Kasumi-1 (cell line): ENCODE measurements at places on chromosomes 11 and 22.

DNA sequence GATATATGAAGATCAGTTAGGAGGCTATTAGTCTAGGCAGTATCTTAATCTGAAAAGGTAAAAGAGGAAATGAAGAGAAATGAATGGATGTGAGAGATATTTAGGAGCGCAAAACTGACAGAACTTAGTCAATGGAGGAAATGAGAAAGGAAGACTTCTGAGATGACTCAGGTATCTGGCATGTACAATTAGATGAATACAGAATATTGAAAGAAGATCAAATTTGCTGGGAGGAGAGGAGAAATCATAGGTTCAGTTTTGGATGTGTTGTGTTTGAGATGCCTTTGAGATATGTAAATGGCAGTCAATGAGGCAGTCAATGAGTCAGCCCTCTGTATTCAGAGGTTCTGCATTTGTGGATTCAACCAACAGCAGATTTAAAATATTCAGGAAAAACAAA, 42.9 kb upstream of the GAB2 start:
- DNase-seq, result no peak

DNA sequence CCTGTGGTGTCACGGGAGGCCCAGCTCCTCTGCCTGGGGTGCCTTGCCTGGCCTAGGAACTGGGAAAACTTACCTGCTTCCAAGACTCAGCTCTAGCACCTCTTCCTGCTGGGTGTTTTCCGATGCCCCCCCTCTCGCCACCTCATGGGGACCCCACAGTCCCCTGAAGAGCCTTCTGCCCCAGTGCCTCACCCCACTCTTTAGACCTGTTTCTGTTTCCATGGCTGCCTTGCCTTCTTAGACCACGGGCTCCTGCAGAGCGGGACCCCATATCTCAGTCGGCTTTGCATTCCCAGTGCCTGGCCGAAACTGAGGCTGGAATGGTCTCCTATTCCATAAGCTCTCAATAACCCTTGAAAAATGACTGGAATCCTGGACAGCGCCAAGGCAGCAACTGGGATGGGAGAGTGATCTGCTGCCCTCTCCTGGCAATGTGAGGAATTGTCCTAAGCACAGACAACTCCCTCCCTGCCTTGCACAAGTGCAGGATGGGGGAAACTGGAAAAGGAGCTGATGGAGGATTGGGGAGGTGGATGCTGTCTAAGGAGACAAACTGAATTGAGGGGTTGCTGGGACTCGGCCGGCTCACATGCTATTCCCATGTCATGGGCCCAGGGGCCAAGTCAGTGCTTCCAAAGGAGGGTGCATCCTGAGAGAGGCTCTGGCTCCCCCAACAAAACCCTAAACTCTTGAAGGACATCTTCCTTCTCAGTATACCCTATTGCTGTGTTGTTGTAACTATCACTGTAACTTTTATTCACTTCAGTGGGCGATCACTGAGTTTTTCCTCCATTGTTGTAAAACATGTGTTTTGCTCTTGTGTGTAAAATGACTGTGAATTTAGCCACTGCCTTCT, 26.6 kb upstream of the IL17RA start:
- peak; percentile 55 for DNase-seq

DNA sequence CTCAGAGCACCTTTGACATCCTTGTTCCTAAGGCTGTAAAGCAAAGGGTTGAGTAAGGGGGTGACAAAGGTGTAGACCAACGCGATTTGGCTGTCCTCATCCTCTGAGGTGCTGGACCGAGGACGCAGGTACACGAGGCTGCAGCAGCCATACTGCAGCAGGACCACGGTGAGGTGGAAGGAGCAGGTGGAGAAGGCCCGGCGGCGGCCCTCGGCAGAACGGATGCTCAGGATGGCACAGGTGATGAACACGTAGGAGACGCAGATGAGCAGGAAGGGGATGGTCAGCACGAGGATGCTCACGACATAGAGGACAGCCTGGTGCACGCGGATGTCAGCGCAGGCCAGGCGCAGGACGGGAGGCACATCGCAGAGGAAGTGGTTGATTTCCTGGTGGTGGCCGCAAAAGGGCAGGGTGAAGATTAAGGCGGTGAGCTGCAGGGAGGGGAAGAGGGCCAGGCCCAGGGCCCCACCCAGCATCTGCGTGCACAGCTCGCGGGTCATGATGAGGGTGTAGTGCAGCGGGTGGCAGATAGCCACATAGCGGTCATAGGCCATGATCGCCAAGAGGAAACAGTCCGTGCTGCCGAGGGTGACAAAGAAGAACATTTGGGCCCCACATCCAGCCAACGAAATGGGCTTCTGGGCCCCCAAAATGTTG, 632 bp downstream of the OR10Q1 start:
- DNase-seq, result peak; percentile 45

DNA sequence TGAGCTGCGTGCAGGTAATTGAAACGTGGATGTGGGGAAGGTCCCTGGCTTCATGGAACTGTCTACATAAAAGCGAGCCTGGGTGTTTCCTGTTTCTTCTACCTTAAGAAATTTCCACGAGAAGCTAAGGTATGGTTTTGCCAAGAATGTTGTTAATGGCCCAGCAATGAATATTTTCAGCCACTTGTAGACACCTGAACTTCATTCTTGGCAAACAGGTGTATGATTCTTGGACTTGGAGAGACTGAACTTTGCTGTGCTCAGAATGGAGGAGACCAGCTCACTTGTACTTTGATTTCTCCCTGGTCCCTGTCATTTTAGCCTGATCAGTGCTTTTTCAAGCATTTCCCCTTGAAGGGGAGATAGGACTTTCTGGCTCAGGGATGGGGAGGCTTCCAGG, 20.8 kb downstream of the LRP5 start:
- DNase-seq, result no peak

DNA sequence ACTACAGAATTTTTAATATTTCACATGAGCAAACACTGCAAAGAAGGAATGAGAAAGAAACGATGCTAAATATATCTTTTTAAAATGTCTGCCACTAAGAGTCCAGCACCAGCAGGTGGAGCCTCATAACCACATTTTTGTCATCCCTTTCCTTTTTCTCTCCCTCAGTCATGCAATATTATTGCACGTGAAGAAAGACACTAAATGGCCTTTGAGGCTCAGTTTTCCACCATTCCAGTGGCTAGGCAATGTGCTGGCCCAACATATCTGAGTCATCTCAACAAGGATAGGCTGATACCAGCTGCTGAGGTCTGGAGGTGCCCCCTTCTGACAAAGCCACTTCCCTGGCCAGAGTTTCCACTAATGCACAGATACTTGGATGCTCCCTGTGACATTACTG, 1.8 kb downstream of the ALKBH8 start:
- peak; percentile 70 for DNase-seq

DNA sequence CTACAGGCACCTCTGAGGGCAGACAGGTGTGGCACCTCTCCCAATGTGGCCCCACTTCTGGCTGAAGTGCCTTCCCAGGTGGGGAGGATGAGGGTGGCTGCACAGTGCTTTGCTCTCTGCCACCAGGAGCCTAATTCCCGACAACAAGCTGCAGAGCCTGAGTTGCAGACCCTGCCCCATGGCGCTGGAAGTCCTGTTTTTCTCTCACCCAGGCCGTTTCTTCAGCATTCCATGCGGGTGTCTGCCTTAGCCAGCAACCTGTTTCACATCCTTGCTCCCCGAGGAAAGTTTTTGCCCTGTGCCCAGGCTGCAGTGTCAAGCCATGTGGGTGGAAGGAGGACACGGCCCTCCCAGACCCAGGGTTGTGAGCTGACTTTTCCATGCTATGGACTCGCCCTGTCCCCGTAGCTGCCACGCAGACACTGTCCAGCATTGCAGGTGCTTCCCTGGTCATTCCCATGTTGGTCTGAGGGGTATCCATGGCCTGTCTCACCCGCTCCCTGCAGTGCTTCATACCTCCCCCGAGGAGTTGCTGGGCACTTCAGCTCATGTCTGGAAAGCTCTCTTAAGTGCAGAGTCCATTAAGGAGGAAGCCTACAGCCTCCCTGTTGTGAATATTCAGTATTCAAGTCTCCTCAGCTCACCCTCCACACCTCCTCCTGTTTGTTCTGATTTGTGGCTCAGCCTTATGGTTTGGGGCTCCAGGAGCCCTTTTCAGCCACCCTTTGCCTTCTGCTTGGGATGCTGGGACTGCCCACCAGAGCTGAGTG, 2.9 kb downstream of the DAGLA start:
- DNase-seq, result no peak

GRCh38 chr11:126653040-126653439, 297.6 kb downstream of the ST3GAL4 start:
- no peak for DNase-seq

DNA sequence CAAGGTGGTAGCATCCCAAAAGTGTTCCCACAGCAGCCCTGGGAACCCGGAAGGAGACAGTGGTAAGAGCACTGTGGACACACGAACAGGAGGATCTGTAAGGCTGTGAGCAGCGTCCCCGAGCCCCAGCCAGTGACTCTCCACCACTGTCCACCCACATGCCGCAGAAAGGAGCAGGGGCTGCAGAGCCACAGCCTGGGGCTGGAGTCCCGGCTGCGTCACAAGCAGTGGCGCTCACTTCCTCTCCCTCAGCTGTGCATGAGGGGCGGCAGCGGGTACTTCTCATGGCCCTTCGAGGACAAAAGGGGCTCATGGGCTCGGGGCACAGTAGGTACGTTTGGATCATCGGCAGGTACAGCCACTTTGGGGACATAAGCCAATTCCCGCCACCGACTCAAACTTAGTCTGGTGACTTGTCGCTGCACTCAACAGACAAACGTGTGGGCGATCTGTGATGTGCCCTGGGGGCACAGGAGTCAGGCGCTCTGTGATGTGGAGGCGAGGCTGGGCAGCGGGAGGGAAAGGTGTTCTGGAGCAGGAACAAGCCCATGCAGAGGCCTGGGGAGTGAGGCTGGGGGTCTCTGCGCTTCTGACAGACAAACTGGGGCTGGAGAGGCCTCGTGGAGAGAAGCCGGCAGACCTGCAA, 68.5 kb downstream of the SCUBE1 start:
- no peak for DNase-seq

DNA sequence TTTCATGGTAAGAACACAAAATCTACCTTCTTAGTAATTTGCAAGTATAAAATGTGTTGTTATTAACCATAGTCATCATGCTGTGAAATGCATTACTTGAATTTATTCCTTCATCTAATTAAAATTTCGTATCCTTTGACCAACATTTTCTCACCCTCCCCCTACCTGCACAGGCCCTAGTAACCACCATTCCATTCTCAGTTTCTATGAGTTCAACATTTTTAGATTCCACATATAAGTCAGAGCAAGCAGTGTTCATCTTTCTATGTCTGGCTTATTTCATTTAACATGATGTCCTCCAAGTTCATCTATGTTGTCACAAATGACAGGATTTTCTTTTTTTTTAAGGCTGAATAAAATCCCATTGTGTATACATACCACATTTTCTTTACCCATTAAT, 43.5 kb upstream of the CCDC179 start:
- no peak for DNase-seq

GRCh38 chr11:75262961-75263852, 22.6 kb downstream of the TPBGL start:
- DNase-seq, result no peak

DNA sequence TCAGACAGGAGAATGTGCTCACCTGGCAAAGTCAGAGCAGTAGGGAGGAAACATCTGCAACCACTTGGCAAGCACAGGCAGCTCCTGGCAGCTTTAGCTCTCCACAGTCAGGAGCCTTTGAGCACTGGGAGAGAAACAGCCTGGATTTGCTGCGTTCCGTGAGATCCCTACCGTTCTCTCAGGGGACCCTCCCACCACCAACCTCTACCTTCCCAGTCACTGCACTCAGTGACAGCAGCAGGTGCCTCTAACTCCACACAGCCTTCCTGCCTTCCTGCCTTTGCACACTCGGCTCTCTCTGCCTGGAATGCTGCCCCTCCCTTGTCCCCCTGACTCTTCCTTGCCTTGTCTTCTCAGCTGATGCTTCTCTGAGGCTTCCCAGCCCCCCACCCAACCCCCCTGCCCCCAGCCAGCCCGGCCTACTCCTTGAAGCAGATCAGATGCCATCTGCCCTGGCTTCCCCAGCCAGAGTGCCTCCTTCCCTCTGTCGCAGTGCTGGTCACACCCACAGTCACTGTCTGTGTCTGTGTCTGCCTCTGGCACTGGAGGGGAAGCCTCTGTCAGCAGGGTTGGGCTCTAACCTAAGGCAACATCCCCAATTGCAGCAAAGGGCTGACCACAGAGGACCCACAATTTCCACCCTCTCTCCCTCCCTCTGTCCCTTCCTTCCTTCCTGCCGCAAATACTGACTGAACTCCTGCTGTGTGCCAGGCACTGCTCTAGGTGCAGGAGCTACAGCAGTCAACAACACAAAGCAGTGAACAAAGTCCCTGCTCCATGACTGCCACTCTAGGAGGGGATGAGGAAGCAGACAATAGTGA, 14.9 kb upstream of the TSKU start:
- DNase-seq, result peak; percentile 97

DNA sequence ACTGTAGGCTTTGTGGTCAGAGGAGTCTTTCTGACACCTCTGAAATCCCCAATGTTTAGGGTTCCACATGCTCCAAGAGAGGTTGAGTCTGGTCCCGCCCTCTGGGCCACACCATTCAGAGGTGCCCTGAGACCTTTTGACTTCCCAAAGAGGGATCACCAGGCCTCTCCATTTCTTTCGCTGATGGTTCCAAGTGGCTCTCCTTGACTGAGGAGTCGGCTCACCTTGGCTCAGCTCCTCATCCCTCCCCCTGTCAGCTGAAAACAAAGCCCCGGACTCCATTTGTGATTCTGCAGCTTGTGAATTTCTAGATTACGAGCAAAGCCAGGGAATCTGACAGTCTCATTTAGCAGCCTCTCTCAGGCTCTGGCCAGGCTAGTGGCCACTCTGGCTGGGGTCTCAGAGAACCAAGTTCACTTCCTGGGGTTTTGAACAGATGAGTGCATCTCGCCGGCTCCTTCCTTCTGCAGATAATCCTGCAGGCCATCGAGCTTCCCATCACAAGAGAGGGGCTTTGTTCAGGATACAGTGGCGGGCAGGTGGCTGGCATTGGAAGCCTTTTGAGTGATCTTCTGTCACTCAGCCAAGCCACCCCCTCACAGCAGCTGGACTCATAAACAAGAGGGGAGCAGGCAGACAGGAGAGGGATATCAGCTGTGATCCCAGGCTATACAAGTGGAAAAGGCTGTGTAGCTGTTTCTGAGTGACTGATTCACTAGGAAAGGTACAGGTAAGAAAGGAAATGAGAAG, 102.9 kb downstream of the TRIM29 start:
- DNase-seq, result no peak

- no peak for DNase-seq
Measured at GRCh38 chr11:34874202-34874601, 42.0 kb downstream of the APIP start.

- DNase-seq, result no peak
Measured at GRCh38 chr22:48695251-48695650, 1132.4 kb downstream of the BRD1 start.

- no peak for DNase-seq
Measured at GRCh38 chr11:19027829-19028595, 32.5 kb downstream of the MRGPRX2 start.

- peak; percentile 55 for DNase-seq
Measured at GRCh38 chr22:24247564-24248344, 2.9 kb upstream of the GGT5 start.

GRCh38 chr11:130202818-130203689, 43.5 kb downstream of the ST14 start:
- DNase-seq, result no peak
